Glomerular endothelial cell (primary cell): ENCODE measurements at places on chromosomes 11 and 22.

- DNase-seq = no peak
Measured at GRCh38 chr22:10961043-10961860, 4566.7 kb upstream of the OR11H1 start.

GRCh38 chr11:16831316-16832192 is 93.1 kb downstream of the C11orf58 start:
- DNase-seq = no peak

- no peak for DNase-seq
Measured at GRCh38 chr11:1060410-1060809, 14.3 kb upstream of the MUC2 start.

DNA sequence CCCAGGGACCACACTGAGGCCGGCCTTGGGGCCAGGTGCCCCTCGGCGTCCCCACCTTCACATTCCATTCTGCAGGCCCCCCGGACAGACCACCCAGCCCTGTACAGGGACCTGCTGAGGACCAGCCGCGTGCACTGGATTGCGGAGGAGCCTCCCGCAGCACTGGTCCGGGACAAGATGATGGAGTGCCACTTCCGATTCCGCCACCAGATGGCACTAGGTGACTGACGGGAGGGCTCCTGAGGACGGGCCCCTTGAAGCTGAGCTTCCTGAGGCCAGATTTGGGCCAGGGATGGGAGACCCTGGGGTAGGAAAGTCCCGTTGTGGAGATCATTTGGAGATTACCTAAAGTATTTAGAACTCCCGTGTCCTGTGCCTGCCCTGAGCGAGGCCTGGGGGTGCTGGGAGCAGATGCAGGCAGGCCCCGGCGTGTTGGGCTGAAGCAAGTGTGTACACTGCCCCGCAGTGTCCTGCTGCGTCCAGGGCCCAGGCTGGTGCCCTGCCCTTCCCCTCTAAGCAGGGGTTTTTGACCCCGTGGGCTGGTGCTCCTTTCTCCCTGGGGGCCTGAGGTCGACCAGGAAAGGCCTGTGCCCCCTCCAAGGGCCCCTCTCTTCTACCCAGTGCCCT is 20.0 kb downstream of the TRMU start:
- no peak for DNase-seq

GRCh38 chr11:38438091-38438490 is 1840.1 kb upstream of the RAG2 start:
- no peak for DNase-seq

DNA sequence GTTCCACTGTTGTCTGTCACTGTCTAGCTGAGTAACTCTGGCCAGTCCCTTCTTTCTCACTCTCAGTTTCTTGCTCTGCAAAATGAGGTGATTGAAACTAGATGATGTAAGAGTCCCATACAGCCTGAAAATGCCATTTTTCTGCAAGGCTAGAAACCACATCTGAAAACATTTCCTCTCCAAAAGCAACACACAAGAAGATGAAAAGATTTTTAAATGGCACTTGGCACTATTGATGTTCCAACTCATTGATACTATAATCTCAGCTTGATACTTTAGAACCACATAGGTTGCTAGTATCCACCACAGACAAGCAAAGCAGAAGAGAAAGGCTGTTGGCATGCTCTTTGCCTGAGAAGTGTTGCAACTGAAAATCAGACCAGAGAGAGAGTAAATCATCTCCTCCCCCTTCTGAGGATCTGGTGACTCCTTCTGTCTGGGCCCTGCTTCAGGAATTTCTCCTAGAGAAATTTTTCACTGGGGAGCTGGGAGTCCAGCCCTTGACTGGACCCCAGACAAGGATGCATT is 1217.9 kb downstream of the LRRC4C start:
- DNase-seq = no peak

DNA sequence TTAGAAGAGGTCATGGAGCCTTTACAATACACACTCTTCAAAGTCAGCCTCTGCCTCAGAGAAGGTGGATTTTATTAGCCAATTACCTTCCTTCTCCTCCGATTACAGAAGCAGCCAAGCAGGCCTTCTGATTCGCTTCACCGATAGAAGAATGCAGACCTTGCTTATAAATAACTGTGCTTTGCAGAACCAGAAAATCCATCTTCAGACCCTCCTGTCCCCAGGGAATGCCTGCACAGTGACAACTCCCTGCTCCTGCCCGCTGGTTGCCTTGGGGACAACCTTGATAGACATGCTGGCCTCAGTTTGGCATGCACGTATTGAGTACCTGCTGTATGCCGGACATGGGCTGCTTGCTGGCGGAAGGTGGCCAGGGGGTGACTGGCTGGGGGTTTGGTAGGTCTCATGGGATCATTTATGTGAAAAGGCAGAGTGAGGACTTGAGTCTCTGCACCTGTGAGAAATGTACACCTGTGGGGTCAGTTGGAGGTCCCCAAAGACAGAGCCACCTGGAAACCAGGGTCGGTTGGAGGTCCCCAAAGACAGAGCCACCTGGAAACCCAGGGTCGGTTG is 1238.7 kb downstream of the BRD1 start:
- no peak for DNase-seq

- DNase-seq = no peak
Measured at GRCh38 chr11:2148595-2148994, 9.4 kb upstream of the IGF2 start.

- DNase-seq = no peak
Measured at GRCh38 chr11:104661471-104661870, 236.8 kb downstream of the CASP12 start.

DNA sequence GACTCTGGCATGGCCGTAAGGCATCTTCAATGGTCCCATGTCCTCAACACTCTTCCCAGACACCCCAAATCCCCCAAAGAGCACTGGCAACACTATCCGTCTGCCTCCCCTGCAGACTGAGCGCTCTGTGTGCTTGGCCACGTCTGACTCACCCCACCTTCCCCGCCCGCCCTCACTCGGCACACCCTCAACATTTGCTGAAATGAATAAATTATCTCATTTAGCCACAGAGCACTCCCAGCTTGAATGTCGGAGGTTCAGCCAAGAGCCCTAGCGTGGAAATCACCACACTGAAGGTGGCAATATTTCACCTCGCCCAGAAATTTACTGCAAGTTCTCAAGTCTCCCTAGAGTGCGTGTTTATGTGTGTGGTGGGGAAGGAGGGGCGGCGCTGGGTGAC is 46.6 kb upstream of the TCF20 start:
- no peak for DNase-seq

DNA sequence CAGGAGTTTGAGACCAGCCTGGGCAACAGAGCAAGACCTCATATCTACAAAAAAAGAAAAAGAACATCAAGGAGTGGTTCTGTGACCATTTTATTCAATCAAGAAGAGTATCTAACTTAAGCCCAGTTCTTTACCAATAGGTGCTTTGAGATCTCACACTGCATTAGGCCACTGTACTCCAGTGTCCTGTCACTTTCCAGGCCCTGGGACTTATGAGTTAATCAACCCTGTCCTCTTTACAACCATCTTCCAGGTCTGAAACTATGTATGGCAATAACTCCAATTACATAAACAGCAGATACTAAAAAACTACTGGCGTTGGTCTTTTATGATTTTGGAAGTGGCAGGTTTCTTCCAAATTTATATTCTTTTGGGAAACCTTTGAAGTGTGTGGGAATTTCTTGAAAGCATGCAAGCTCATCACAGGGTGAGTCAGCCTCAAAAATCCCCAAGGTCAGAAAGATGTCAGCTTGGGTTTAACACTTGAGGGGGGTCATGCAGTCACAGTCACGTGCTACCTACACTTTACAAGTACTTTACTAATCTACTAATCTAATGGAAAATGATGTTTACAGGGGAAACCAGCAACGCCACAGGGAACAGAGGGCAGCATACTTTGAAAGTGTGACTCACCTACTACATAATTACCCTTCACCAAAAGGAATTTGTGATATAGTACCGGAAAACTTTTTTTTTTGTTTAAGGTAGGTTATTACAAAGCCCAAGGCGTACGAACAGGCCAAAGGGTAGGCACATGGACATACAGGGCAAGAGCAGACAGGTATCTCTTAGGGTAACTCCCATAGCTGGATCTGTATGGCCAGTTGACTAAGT is 15.6 kb downstream of the PISD start:
- DNase-seq = peak; percentile 98

DNA sequence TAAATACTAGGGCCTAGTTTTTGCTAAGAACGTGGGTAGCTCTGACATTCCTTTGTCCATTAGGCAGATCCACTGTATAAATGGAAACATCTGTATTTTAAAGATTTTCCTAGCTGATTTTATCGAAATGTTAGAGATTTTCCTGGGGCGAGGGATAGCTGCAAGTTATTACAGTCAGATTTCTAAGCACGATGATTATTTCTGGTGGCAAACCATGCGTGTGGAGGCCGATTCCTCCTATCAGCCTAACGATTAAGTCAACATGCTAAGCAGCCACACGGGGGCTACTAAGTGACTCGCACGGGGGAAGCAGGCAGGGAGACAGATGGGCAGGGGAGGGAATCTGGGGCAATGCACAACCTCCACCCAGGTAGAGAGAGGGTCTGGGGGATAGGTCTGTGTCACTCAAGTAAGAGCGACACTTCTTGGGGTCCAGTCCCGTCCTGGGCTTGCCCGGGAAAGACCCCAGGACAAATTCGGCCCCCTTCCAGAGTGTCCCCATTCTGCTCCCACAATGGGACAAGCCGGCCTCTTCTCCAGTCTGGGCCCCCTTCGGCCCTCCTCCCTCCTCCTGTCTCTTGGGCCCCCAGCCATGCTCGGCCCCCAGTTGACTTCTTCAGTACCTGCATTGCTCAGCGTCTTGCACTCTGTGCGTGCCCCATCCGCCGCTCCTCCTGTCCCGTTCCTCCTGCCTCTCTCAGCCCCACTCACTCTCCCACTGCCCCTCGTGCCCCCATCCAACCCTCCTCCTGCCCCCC is 571 bp downstream of the C11orf24 start:
- peak; percentile 29 for DNase-seq

- DNase-seq = peak; percentile 65
Measured at GRCh38 chr11:111926505-111927391, 8.0 kb downstream of the C11orf52 start.

GRCh38 chr11:73322382-73323306 is 14.6 kb downstream of the ARHGEF17 start:
- DNase-seq = no peak

GRCh38 chr11:69280994-69281393 is 13.0 kb upstream of the MYEOV start:
- no peak for DNase-seq

DNA sequence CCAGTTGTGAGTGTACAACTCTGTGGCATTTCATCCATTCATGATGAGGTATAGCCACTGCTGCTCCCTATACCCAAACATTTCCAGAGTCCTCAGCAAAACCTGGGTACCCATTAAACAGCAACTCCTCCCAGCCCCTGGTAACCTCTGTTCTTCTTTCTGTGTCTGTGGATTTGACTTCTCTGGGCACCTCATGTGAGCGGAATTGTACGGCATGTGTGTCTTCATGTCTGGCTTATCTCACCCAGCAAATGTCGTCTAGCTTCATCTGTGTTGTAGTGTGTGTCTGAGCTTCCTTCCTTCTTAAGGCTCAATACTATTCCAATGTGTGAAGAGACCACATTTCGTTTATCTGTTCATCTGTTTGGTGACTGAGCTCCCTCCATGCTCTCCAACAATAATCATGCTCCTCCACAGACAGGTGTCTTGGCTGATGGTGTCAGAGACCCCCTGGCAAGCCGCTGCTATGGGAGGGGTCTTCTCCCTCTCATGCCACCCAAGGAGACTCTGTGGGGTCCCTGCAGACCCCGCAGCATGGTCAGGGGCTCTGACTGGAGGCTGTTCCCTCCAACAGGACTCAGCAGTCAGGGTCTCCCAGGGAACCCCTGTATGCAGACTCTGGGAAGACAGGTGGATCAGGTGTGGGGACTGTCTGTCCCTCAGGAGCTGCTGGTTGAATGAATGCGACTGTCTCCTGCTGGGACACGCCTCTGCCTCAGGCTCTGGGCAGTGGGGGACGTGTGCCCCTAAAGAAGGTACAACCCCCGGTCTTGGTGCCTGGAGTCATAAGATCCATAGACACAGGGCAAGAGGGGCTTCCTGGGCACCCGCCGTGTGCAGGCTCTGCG is 52.7 kb downstream of the SMIM38 start:
- DNase-seq = no peak

- no peak for DNase-seq
Measured at GRCh38 chr11:2990617-2991451, 1.3 kb downstream of the NAP1L4 start.

- DNase-seq = no peak
Measured at GRCh38 chr11:96055706-96056387, 131.9 kb upstream of the MTMR2 start.

GRCh38 chr11:12674571-12674935 is 332 bp downstream of the TEAD1 start:
- no peak for DNase-seq

DNA sequence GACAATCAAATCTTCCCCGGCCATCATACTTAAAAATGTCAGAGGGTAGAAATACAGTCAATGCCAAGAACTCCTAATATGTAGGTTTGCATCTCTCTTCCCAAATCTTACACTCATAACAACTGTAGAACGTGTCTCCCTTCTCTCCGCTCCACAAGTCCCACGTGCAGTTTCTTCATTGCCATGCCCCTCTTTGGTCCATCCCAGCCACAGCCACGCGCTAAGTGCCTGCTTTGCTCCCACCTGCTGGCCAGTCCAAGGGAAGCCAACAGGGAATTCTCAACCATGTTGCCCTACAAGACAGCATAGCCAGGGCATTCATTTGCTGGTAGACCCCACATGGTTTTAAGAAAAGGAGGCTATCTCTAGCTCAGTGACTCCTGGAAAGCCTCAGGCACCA is 420.6 kb upstream of the ISX start:
- no peak for DNase-seq

- DNase-seq = no peak
Measured at GRCh38 chr11:27699242-27699925, 871 bp downstream of the BDNF start.

DNA sequence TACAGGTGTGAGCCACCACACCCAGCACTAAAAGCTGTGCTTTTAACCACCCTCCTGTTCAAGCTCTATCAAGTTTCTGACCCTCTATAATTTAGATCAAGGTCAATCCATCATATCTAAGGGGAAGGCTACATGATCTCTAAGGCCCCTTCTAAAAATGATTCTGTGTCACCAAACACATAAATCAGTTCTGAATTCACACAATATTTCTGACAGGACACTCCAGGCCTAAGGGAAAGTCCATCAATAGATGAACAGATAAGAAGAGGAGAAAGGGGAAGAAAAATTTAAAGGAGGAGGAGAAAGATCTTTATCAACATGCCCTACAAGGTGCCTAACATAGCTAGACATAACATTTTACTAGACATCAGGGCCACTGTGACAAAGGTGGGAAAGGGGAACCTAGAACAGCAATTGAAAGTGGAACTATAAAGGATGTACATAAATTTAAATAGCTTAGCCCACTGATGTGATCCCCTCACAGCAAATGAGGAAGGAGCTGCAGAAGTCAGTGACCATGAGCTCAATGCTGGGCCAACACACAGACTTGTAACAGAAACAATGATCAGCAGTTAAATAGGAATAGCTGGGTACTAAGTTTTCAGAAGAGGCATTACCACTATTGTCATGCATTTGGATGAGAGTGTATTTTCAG is 4.7 kb downstream of the PRCP start:
- DNase-seq = no peak

- no peak for DNase-seq
Measured at GRCh38 chr11:132944569-132944944, 587.7 kb downstream of the OPCML start.

- DNase-seq = no peak
Measured at GRCh38 chr11:59981106-59981770, 17.4 kb downstream of the OOSP4A start.

- DNase-seq = no peak
Measured at GRCh38 chr11:115126515-115127208, 377.6 kb downstream of the CADM1 start.
